ENCODE measurements at places on chromosomes 2 and 18.

DNA sequence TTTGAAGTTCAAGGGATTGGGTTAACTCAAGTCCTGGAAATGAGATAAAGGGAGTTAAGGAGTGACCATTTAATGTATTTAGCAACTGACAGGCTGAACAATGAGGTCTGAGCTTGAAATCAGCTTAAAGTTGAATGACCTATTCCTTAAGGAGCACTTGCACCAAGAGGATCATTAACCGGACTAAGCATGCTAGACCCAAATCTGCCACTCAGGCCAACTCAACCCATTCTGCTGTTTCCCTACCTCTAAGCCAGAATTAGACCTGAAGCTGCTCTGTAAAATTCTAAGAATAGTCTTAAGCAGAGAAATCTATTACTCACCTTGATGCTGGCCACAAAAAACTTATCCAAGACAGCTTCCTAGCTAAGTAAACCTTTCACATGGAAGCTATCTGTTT, 59.8 kb downstream of the SPRED2 start:
- DNase-seq: no peak

DNA sequence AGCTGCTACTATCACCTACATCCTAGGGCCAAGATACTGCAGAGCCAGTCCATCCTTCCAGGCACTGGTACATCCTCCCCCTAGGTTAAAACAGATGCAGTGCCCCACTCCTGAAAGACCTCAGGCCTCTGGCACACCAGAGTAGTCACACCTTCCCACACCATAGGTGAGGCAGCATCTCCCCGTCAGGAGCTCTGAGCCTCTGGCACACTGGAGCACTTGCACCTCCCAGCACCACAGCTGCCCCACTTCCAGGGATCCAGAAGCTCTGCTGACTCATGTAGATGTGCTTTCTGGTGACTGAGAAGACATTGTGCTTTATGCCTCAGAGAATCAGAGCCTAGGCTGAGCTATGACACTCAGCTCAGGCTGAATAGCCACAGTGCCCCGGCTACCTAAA, 138.4 kb upstream of the COL3A1 start:
- no peak for DNase-seq

DNA sequence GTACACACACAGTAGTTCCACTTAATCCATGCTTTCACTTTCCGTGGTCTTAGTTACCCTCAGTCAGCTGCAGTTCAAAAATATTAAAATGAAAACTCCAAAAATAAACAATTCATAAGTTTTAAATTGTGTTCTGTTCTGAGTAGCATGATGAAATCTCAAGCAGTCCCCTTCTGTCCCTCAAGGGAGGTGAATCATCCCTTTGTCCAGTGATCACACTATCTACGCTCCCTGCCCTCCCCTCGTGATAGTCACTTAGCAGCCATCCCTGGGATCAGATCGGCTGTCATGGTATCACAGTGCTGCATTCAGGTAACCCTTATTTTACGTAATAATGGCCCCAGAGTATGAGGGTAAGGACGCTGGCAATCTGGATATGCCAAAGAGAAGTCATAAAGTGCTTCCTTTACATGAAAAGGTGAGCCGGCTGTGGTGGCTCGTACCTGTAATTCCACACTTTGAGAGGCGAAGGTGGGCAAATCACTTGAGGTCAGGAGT, 5.8 kb upstream of the RTN4 start:
- DNase-seq: no peak

- DNase-seq: no peak
Observed at GRCh38 chr2:120794716-120795115, 59.0 kb downstream of the GLI2 start.

DNA sequence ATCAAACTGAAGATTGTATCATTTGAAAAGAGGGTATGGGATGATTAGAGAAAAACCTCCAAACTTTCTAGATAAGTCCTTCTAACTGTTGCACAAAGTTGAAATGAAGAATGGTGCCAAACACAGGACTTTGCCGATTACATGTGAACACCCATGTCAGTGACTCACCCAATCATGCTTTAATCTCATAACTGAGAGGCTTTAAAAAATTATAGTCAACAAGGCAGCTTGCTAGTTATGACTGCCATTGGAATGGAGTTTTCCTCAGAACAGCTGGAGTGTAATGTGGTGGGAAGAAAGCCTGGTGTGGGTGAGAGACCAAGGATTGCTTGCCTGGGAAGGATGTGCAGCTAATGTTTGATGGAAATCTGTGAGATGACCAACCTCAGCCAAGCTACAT, 98.2 kb upstream of the ALPP start:
- no peak for DNase-seq

All from renal cortex interstitium (tissue), 15 donors.